Activated T-cell treated with anti-CD3 and anti-CD28 coated beads for 48 hours (primary cell): ENCODE measurements at places on chromosomes 7 and 10.

- no peak for DNase-seq
Observed at GRCh38 chr10:47178537-47179290, 121.3 kb upstream of the GDF10 start.

GRCh38 chr10:112361951-112362751 is 11.8 kb upstream of the ACSL5 start:
- no peak for DNase-seq

DNA sequence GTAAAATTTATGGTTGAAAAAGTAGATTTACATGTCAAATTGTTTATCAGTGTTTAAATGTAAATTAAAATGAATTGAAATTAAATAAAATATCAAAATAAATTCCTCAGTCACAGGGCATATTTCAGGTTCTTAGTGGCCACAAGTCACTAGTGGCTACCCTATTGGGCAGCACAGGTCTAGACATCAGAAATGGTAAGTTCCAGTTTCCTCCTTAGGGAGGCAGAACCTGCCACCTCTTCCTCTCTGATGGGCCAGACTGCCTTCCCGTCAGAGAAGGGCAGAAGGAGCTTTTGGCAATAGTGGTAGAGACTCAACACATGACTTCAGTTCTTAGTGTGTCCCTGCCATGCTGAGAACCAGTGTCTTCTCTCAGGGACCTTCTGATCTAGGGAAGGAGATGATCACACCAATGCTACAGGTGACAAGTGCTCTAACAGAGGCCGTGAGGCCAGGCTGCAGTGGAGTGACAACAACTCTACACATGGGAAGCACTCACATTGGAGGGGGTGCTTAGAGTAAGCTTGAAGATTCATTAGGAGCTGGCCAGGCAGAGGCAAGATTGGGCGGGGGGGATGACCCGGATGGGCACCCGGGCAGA is 14.4 kb upstream of the PCBD1 start:
- DNase-seq: no peak

GRCh38 chr7:25098096-25099046 is 26.7 kb downstream of the CYCS start:
- DNase-seq: peak; percentile 38

DNA sequence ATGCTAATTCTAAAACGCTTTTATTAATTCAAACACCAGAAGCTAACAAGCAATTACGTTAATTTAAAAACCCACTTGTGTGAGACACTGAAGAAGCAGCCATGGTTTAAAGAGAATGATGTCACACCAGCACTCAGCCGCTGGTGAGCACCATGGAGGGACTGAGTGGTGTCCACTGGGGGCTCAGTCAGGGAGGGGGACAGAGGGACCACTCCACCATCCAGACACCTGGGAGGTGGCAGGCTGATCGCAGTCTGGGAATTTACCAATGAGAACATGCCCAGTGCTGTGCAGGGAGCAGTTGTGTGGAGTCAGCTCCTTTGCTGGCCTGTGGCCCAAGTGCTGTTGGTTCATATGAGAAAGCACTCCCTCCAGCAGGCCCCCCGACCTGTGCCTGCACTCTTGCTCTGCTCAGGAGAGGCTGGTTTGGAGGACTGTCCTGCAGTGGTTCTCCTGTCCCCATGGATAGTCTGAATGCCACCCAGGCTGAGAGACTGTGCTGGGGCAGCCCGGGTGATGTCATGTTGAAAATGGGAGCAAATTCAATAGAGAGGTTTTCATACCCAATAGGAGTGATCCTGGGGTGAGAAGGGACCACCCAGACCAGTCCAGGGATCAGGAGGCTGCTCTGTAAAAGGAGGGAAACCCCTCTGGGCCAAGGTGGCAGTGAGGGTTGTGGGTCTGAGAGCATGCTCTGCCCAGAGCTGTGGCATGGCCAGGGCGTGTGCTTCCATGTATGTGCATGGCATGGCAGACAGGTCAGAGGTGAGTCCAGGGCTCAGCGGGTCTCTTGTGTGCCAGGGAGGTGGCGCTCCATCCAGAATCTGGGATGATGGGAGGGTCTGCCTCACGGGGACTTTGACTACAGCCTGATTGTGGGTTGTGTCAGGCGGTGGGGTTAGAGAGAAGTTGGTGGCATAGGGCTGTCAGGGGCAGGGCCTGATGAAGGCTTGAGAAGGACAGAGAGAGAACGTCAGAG is 12.7 kb downstream of the ADCY1 start:
- DNase-seq: no peak

DNA sequence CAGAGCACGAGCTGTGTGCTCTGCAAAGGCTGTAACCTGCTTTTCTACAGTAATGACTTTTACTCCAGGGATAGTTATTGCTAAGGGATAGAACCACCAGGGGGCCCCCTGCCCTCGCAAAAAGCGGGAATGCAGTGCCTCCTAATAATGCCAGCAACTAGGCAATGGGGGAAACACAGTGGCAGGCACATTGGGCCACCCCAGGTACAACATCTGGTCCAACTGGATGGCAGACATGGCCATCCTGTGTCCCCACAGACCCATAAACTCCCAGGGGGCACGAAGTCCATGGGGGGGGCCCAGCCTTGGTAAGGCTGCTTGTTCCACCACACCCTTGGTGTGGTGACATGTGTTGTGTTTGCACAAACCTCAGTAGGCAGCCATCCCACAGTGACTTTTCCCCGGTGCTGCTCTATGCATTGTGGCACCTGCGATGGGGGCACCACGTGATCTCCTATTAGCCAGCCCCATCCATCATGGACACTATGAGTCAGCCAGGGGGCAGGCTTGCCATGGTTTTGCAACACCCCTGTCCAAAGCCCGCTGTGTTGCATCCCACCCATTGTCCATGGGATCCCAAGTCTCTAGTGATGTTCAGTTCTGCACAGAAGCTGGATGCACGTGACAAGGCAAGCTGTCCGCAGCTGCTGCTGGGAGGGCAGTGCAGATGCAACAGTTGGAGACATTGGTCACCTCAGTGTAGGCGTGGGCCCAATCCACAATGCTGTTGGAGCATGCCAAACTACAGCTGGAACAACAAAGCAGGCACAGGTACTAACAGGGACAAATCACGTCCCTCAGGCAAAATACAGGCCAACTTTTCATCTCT is 84.0 kb downstream of the ANLN start:
- peak; percentile 38 for DNase-seq

DNA sequence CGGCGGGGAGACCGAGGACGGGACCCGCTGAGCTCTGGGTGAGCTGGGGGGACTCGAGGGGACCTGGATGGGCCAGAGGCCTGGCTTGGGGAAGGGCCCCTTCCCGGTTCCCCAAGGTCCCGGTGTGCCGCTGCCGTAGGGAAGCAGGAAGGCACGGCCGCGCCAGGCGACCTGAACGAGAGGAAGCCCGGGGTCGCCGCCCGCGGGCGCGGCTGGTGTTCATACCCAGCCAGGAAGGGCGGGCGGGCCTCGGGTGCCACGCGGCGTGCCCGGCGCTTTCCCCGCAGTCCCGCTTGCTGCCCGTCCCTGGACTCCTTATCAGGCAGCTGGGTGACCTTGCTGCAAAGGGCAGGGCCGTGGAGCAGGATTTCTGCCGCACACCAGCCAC is 38.0 kb downstream of the ZNF777 start:
- DNase-seq: peak; percentile 29

DNA sequence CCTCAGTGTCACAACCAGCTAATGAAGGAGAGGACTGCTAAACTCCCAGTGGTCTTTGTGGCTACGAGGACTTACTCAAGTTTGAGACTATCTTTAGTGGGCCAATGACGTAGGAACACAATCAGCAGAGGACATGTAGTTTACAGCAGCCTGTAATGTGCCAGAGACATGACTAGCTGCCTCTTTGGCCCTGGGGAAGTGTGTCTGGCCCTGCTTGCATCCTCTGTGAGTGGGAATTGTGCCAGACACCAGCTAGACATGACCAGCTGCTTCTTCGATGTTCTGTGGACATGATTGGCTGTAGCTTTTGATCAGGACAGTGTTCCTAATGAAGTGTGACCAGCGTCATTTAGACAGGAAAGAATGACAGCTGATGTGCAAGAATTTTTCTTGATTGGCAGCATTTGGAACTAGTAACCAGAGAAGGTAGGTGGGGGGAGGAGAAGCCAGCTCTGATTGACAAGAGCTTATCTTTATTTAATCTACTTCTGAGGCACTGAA is 141.7 kb downstream of the AUTS2 start:
- DNase-seq: no peak

GRCh38 chr7:123692471-123692877 is 36.8 kb downstream of the LMOD2 start:
- DNase-seq: no peak

DNA sequence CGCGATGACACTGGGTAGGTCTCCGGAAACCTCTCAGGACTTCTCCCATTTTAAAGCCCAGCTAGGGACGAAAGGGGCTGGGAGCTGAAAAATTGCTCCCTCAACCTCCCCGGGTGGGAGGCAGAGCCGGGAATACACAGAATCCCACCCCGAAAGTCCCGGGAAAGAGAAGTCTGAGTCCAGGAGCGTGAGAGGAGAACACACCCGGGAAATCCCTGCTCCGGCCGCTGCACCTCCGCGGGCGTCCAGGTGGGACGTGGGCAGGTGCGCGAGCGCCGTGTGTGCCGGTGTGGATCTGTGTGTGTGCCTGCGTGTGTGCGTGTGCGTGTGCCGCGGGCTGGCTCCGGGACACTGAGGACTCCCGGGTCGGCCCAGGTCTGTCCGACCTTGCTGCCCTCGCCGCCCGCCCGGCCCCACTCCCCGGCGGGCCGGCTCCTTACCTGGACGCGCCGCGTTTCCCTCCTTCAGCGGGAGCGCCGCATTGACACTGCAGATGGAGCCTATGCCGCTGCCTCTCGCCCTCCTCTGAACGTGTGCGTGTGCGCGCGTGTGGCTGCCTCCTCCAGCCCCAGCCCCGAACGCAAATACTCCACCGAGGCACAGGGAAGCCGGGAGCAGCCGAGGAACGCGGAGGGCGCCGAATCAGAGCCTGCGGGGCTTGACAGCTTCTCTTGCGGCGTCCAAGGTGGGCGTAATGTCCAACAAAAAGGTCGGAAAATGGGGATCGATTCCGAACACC is at the start of gene PLXNA4:
Gene PLXNA4, minus strand, starts transcription at position 489 of the 739 bp plus-strand sequence. CDS start 67,777 bp downstream, outside the sequence.
- no peak for DNase-seq

DNA sequence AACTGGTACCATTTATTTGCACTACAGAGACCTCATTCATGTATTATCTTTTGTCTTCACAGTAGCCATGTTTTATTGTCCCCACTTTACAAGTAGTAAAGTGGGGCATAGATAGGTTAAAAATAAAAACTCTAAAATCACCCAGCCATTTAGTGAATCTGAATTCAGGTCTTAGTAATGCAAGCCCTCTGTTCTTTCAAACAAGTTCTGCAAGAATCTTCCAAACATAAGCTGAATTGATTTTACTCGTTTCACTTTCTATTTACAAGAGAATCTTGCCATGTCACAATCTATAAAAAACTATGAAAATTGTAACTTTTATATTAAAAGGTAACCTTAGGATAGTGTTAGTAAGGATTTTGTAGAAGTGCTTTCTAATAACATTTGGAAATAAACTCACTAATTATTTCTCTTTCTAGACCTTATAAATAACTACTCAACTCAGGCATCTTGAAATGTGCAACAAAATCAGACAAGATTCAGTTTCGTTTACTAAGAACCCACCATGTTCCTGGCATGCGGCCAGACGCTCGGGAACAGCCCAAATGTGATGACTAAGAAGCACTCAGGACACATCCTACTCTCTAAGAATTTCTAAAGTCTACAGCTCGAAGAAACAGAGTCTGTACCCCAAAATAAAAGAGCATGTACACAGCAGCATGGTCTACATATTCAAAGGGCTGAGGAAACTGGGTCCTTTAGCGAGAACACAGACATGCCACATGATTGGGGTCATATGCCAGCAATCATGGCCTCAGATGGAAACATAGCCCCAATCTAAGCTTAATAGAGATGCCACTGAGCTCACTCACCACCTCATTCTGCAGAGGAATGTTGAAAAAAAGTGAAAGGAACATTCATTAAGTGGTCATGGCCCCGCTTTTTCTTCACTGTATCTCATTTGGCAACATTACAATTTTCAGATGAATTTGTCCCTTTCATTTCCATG is 167.6 kb downstream of the AMPH start:
- DNase-seq: peak; percentile 79
